ENCODE measurements at places on chromosomes 16 and 17. TPM values are rescaled to one million over a fixed set of nuclear protein-coding genes. Genes with fewer than 3 reads are reported as not detected.

GRCh38 chr17:21077281-21077680, 34.5 kb upstream of the USP22 start:
- no peaks in the 10 kb centered on the region for H3K36me3 ChIP-seq
- H3K27ac ChIP-seq: no peak overlapping the region
- H3K4me3 ChIP-seq: no peak overlapping the region
- H3K27me3 ChIP-seq: no peaks in the 10 kb centered on the region
- H3K4me1 ChIP-seq: no peaks in the 10 kb centered on the region

The MYH3 gene
- total RNA-seq: 1.1 TPM

- H3K4me1 ChIP-seq: no peaks in the 10 kb centered on the region
- H3K27me3 ChIP-seq: no peaks in the 10 kb centered on the region
- H3K4me3 ChIP-seq: no peak overlapping the region
- H3K36me3 ChIP-seq: no peaks in the 10 kb centered on the region
- DNase-seq: no peak
- peak overlapping the region; percentile 77 for H3K27ac ChIP-seq
Observed at GRCh38 chr16:85424260-85425073, 188.7 kb upstream of the GSE1 start.

DNA sequence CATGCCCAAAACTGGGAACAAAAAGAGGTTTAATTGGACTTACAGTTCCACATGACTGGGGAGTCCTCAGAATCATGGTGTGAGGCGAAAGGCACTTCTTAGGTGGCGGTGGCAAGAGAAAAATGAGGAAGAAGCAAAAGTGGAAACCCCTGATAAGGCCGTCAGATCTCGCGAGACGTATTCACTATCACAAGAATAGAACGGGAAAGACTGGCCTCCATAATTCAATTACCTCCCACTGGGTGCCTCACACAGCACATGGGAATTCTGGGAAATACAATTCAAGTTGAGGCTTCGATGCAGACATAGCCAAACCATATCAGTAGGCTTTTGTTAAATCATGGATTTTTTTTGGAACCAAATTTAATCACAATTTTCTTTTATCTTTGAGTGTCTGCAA, 24.4 kb downstream of the RBL2 start:
- H3K4me1 ChIP-seq: no peaks in the 10 kb centered on the region
- H3K27me3 ChIP-seq: no peaks in the 10 kb centered on the region
- peak overlapping the region; percentile 47 for H3K27ac ChIP-seq
- H3K36me3 ChIP-seq: peaks cover 68% of the 10 kb centered on the region
- no peak for DNase-seq

DNA sequence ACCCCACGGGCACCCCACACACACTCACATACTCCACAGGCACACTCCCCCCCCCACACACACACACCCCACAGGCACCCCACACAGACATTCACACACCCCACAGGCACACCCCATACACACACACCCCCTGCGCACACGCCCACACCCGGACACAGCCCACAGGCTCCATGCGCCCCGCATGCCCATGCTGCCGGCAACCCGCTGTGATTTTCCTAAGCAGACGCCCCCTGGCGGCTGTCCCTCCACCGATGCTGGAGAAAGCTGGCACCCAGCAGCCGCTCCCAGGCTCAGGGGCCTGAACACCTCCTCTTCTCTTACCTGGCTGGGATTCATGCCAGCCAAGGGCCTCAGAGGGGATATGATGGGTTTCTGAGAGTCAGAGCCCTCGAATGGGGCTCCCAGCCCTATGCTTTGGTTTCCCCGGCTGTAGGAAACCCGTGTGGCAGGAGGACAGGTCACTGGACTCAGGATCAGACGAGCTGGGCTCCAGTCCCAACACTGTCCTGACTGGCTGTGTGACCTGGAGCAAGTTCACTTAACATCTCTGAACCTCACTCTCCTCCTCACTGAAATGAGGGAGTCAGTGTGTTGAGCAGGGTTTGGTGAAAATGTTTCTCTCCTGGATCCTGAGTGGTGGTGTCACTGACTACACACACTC, 19.6 kb upstream of the TNFRSF13B start:
- H3K27ac ChIP-seq: no peak overlapping the region
- peak; percentile 97 for DNase-seq
- no peaks in the 10 kb centered on the region for H3K27me3 ChIP-seq
- H3K36me3 ChIP-seq: no peaks in the 10 kb centered on the region
- H3K4me1 ChIP-seq: no peaks in the 10 kb centered on the region

DNA sequence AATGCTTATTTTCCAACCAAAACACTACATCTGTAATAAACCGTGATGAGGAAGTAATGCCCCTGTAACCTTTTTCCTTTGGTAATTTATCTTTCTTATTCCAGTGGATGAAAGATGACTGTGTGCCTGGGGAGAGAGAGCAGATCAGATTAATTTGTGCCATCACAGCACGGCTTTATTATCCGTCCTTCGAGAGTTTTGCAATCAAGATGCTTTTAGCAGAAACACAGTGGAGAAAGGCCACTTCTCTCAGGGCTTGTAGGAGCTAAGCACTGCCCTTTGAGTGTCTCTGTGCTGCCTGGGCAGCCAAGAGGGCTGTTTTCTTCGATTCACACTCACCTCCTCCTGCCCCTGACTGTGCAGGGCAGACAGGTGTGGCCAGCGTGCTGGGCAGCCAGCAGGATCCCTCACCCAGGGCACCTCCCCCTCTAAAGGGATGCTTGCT, 190.2 kb downstream of the PRKCA start:
- H3K4me1 ChIP-seq: peaks cover 6% of the 10 kb centered on the region
- no peaks in the 10 kb centered on the region for H3K27me3 ChIP-seq

The TUBB3 gene
- 157 TPM for total RNA-seq

The ALDH3A1 gene
- total RNA-seq: 0.32 TPM

GRCh38 chr16:55490301-55490700, 11.3 kb downstream of the MMP2 start:
- H3K4me3 ChIP-seq: no peak overlapping the region
- no peaks in the 10 kb centered on the region for H3K4me1 ChIP-seq
- no peak overlapping the region for H3K27ac ChIP-seq

DNA sequence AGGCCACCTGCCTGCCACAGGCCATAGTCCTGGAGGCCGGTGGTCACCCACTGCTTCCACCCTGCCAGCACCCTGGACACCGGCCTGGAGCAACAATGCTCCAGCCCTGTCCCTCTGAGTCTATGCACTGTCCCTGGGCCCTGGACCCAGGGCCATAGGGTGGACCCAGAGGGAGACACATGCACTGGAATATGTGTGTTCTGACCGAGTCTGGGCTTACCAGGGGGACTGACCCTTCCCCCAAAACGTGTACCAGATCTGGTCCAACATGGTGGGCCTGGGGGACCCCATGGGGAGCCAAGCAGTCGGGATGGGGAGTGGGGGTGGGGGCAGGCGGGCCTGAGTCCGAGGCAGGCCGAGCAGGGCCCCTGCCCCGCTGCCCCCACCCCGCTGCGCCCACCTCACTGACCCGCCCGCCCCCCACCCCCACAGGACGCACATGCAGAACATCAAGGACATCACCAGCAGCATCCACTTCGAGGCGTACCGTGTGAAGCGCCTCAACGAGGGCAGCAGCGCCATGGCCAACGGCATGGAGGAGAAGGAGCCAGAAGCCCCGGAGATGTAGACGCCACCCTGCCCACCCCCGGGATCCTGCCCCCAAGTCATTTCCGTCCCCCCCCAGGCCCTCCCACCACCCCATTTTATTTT, 357.4 kb downstream of the SEC14L1 start:
- H3K27me3 ChIP-seq: no peaks in the 10 kb centered on the region
- H3K4me3 ChIP-seq: no peak overlapping the region
- H3K4me1 ChIP-seq: no peaks in the 10 kb centered on the region
- DNase-seq: peak; percentile 35

- H3K27me3 ChIP-seq: no peaks in the 10 kb centered on the region
- H3K27ac ChIP-seq: no peak overlapping the region
- no peaks in the 10 kb centered on the region for H3K36me3 ChIP-seq
Observed at GRCh38 chr17:79201536-79202227, 127.1 kb downstream of the ENGASE start.

GRCh38 chr17:73667181-73667959, 23.1 kb upstream of the SDK2 start:
- H3K4me1 ChIP-seq: no peaks in the 10 kb centered on the region
- H3K36me3 ChIP-seq: no peaks in the 10 kb centered on the region
- peaks cover 4% of the 10 kb centered on the region for H3K27me3 ChIP-seq
- no peak overlapping the region for H3K27ac ChIP-seq

GRCh38 chr17:56988901-56989572, 11.1 kb downstream of the SCPEP1 start:
- DNase-seq: no peak
- no peaks in the 10 kb centered on the region for H3K27me3 ChIP-seq
- no peaks in the 10 kb centered on the region for H3K4me1 ChIP-seq
- no peak overlapping the region for H3K27ac ChIP-seq
- H3K4me3 ChIP-seq: no peak overlapping the region
- peaks cover 8% of the 10 kb centered on the region for H3K36me3 ChIP-seq

- DNase-seq: peak; percentile 92
- H3K27ac ChIP-seq: no peak overlapping the region
- no peaks in the 10 kb centered on the region for H3K27me3 ChIP-seq
- H3K4me1 ChIP-seq: peaks cover 3% of the 10 kb centered on the region
Observed at GRCh38 chr16:77974883-77975282, 47.5 kb upstream of the CLEC3A start.

DNA sequence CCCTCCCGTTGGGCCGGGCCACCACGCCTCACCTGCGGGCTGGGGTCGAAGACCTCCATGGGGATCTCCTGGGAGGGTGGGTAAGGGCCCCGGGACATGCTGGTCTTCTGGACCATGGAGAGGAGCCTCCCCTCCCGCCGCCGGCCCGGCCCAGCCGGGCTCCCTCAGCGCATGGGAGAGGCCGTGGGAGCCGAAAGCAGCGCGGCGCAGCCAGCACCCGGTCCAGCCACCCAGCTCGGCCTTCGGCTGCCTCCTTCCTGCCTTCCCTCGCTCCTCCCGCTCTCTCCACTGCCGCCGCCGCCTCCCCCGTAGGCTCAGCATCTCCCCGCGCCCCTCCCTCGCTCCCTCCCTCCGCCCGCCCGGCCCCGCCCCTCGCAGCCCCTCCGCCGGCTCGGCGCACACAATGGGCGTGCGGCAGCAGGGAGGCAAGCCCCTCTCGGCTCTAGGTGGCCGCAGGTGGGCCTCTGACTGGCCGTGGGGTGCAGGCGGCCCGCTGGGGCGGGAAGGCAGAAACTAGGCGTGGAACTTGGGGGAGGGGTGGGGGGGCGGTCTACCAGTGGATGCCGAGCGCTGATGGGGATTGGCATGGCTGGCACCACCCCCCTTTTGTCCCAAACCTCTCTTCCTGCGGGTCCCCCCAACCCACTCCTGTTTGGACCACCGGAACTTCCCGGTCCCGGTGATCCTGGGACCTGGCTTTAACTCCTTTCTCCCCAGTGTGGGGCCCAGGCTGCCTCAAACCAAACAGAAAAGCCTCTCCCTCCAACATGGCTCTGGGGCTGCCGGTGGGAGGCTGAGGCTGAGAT, at the start of gene CACNB1:
Gene CACNB1 (minus strand): TSS at position 290 of the 806 bp plus-strand sequence. CDS start 174 bp downstream, at position 116.
- peaks cover 30% of the 10 kb centered on the region for H3K36me3 ChIP-seq
- H3K27me3 ChIP-seq: no peaks in the 10 kb centered on the region
- no peaks in the 10 kb centered on the region for H3K4me1 ChIP-seq
- peak within 1 kb of the TSS; percentile 79 for H3K4me3 ChIP-seq
- DNase-seq: peak; percentile 98
- no peak within 1 kb of the TSS for H3K27ac ChIP-seq

DNA sequence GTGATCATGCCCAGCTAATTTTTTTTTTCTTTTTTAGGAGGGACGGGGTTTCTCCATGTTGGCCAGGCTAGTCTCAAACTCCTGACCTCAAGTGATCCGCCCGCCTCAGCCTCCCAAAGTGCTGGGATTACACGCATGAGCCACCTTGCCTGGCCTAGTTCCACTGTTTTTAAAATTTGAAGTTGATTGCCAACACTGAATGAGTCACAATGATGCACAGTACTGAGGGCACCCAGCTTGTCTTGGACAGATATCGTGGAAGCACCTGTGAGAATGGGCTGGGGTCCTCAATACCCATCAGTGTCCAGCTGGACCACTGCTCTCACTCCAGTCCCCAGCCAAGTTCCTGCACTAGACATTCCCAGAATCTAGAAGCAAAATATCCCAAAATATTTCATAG, 2.5 kb downstream of the KNOP1 start:
- H3K27me3 ChIP-seq: no peaks in the 10 kb centered on the region
- no peak for DNase-seq
- H3K27ac ChIP-seq: no peak overlapping the region
- no peak overlapping the region for H3K4me3 ChIP-seq
- peaks cover 49% of the 10 kb centered on the region for H3K36me3 ChIP-seq

The IL21R gene
- 0.09 TPM for total RNA-seq

DNA sequence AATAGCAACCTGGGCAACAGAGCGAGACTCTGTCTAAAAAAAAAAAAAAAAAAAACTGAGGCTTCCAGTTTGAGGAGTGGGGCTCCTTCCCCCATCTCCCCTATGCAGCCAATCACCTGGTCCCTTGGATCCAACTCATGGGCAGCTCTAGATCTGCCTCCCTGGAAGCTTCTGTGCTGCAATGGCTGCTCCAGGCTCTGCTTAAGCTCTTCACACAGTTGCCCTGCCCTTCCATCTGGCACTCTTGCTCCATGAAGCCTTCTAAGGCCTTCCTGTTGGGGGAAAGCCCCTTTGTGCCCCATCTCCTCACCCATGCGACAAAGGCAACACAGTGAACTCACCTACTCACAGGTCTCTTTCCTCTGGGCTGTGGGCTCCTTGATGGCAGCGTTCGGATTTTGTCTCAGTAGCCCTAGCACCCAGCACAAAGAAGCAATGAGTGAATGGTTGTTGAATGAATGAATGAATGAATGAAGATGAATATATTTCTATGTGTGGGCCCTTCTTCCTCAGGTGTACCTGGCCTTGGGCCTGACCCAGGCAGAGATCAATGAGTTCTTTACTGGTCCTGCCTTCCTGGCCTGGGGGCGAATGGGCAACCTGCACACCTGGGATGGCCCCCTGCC, 1.9 kb downstream of the NAGLU start:
- H3K4me3 ChIP-seq: no peak overlapping the region
- no peak for DNase-seq
- H3K36me3 ChIP-seq: peaks cover 10% of the 10 kb centered on the region
- H3K4me1 ChIP-seq: peaks cover 6% of the 10 kb centered on the region
- H3K27me3 ChIP-seq: no peaks in the 10 kb centered on the region

- H3K4me1 ChIP-seq: no peaks in the 10 kb centered on the region
- no peaks in the 10 kb centered on the region for H3K36me3 ChIP-seq
- H3K4me3 ChIP-seq: no peak overlapping the region
- H3K27ac ChIP-seq: no peak overlapping the region
- H3K27me3 ChIP-seq: no peaks in the 10 kb centered on the region
Observed at GRCh38 chr17:1190751-1191331, 11.1 kb upstream of the ABR start.

The KRT20 gene
- not detected for total RNA-seq

DNA sequence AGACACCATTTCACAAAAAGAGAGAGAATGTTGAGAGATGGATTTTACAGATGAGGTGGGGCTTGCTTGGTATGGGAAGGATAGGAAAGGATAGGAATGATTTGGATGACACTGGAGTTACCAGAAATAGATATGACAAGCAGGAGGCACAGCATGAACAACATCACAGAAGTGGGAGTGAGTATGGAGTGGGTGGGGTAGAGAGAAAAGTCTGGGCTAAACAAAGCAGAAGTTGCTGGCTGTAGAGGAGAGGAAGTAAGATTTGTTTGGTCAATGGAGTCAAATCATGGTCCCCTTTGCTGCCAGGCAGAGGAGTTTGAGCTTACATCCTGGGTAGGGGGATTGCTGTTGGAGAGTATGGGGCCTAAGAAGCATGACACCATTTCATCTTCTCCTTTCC, 101.7 kb downstream of the VAT1L start:
- H3K4me3 ChIP-seq: no peak overlapping the region
- H3K27me3 ChIP-seq: no peaks in the 10 kb centered on the region
- no peaks in the 10 kb centered on the region for H3K36me3 ChIP-seq
- H3K27ac ChIP-seq: no peak overlapping the region
- no peaks in the 10 kb centered on the region for H3K4me1 ChIP-seq
